ENCODE measurements at places on chromosomes 3 and 15.
A peak's percentile ranks its signal among the peaks of the same experiment; 100 is the strongest.

GRCh38 chr15:25829073-25829472, 34.1 kb downstream of the ATP10A start:
- peak; percentile 27 for DNase-seq

- DNase-seq: no peak
Measured at GRCh38 chr3:113717818-113718217, 21.4 kb upstream of the USF3 start.

- peak; percentile 59 for DNase-seq
Measured at GRCh38 chr3:186515125-186515524, 29.1 kb downstream of the CRYGS start.

- DNase-seq: no peak
Measured at GRCh38 chr3:52887166-52887565, 10.2 kb downstream of the STIMATE start.

- DNase-seq: no peak
Measured at GRCh38 chr15:100476805-100477204, 51.9 kb downstream of the CERS3 start.

GRCh38 chr15:46677491-46677890, 1039.8 kb upstream of the SEMA6D start:
- DNase-seq: no peak

GRCh38 chr15:66964111-66964738, 101.2 kb upstream of the SMAD3 start:
- DNase-seq: no peak

- DNase-seq: no peak
Measured at GRCh38 chr3:62672270-62672987, 202.8 kb downstream of the CADPS start.

GRCh38 chr15:55669270-55669669, 73.7 kb downstream of the PRTG start:
- DNase-seq: no peak

DNA sequence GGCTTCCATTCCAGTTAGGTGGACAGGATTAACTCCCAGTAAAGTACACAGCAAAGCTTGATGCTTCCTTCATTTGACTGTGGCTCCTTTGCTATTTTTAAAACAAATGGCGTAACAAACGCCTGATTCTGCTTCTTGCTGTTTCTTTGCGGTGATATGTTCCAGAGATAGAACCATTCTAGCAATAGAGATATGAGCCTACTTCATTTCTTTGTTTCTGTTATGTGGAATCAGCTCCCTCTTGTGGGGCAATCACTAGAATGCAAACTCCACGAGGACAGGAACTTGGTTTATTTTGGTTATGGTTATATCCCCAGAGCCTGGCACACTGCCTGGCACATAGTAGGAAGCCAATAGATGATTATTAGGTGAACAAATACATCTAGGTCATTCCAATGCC, 122.6 kb upstream of the SLC6A11 start:
- no peak for DNase-seq

DNA sequence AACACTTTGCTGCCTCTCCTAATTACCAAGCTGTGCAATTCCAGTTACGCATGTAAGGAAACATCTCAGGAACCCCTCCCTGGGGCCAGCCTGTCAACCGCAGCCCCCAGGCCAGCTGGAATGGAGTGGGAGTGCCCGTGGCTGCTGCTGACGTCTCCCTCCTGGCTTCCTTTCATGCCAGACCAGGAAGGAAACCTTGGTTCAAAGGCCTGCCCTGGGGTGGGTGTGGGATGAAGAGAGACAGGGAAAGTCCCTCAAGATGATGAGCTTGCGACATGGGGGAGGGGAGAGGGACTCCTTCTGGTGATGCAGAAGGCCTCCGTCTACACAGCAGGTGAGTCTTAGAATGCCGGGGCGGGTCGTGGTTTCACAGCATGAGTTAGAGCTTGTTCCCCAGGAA, 11.4 kb upstream of the CYP11A1 start:
- peak; percentile 88 for DNase-seq

- no peak for DNase-seq
Measured at GRCh38 chr3:127780536-127781400, 41.5 kb downstream of the MGLL start.

DNA sequence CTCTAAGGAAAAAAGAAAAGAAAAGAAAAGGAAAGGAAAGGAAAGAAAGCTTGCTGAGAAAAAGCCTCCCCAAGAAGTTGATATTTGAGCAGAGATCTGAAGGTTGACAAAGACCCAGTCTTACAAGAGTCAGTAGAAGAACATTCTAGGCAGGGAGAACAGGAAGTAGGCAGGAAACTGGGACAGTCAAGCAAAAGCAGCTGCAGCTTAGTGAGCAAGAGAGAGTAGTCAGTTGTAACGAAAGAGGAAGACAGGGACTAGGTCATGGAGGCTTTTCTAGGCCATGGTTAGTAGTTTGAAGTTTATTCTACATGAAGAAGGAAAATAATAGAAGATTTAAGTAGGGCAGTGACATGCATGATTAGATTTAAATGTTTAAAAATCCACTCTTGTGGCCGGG, 31.8 kb upstream of the KLHL6 start:
- DNase-seq: no peak

DNA sequence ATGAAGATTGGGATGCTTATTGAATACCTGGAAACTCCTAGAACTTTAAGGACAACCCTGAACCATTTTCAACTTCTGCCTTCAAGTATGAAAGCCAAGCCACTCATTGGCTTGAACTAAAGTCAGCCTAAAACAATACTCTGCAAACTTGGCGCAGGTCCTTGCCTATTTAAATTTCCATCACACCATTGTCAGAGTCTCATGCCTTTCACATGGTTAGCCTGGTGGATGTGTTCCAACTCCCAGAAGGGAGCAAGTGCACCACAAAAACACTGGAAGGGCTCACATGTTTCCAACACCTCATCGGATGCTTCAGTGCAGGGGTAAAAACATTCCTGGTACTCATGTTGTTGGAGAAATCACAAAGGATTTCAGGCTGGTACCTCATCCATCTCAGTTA, 511.6 kb upstream of the MDFIC2 start:
- no peak for DNase-seq

- DNase-seq: no peak
Measured at GRCh38 chr3:174945951-174946350, 86.8 kb downstream of the NAALADL2 start.

GRCh38 chr3:129950318-129951046, 24.0 kb upstream of the TRH start:
- DNase-seq: no peak

DNA sequence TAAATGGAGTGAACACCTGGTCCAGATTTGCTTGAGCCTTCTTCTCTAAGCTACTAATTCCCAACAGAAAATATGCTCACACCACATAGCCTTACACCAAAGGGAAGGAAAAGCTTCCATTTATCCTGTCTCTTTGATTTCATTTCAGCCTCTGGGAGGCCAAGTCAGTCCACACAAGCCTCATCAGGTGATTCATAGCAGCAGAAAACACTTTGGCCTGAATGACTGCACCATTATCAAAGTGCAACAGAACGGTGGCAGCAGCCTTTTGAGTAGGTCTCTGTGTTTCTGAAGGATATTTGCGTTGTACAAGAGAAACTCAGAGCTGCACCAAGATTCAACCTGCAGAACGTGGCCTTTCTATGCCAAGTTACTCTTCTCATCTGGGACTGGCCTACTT, 46.6 kb upstream of the SNRK start:
- DNase-seq: no peak

DNA sequence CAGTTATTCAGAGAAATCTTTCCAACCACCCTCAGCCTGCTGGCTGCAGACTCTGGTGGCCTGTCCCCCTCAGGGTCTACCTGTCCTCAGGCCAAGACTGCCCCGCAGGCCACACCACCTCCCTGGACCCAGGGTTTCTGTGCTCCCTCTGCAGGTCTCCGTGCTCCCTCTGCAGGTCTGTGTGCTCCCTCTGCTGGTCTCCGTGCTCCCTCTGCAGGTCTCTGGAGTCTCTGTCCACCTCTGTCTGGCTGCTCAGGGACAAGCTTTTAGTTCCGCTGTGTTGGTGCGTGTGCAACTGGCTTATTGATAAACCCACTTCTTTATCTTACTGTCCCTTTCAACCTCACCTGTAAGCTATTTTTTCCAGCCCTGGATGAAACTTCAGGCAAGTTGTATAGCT, 30.1 kb downstream of the BDH1 start:
- no peak for DNase-seq

DNA sequence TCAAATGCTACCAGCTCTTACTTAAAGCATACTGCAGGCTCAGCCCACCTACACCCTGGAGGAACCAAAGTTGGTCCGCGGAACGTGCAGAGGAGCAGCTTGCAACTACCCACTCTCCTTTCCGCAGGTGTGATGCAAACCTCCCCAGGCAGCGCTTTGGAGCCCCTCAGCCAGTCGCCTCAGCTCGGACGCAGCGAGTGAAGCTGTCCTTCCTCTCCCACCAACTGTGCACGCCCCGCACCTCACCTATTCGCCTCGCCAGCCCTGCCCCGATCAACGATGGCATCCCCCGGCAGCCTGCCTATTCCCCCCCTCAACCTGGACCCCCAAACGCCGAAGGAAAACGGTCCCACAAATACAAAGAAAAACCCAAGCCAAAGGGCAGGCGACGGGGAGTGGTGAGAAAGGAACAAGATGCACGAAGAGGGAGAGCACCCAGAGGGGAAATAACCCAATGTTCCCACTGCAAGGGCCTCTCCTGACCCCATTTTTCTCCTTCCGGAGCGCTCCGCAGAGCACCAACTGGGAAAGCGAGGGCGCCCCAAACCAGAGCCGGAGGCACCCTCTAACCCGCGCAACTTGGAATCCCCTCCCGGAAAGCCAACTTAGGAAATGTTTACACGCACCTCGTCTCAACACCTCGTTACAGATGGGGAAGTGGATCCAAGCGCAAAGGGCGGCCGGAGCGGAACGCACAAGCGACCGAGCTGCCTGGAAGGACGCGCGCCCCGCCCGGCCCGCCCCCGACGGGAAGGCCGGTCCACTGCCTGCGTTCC, 665 bp downstream of the GLB1 start:
- peak; percentile 68 for DNase-seq

- DNase-seq: peak; percentile 26
Measured at GRCh38 chr3:134367869-134368750, 6.1 kb downstream of the AMOTL2 start.

DNA sequence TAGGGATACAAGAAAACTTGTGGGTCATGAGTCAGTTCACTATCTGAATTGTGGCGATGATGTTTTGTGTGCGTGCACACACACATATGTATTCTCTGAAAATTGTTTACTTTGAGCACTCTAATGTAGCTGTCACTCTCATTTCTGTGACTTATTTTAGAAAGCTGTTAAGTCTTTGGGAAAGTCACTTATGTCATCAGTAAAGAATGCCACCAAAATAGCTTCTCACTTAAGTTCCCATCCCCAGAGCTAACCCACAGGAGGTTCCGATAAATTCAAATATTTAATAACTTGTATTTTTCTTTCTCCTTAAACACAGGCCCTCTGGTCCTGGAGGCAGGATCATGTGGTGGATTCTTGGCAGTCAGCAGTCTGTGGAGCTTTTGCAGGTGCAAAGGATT, 138.3 kb downstream of the LRIG1 start:
- no peak for DNase-seq

GRCh38 chr15:62404194-62404985, 239.3 kb upstream of the C2CD4B start:
- no peak for DNase-seq

DNA sequence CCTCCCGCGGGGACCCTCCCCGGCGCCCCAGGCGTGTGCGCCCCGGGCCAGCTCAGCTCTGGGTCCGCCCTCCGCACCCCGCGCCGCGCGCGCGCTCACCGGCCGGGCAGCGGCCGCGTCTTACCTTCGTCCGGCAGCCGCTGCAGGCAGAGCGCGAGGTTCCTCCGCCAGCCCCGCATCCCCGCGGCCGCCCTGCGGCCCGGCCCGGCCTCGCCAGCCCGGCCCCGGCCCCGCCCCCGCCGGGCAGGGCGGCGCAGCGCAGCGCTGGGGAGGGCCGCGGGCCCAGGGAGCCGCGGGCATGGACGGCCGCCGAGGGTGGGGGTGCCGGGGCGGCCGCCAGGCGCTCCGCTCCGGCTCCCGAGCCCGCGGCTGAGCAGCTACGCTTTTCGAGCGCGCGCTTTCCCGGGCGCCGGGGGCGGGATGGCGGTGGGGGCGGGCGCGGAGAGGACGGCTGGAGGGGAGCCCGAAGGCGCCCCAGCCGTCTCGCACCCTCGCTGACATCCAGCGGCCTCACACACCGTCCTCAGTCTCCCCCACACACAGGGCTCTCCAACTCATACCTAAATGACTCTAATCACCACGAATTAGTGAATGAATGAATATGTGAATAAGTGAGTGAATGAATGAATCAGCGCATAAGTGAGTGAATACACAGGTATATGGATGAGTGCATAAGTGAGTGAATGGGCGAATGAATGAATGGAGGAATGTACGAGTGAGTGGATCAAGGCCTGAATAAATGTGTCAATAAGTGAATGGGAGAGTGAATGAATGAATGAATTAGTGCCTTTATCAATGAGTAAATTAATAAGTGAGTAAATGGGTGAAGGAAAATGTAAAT, 48.5 kb upstream of the CCDC174 start:
- no peak for DNase-seq

DNA sequence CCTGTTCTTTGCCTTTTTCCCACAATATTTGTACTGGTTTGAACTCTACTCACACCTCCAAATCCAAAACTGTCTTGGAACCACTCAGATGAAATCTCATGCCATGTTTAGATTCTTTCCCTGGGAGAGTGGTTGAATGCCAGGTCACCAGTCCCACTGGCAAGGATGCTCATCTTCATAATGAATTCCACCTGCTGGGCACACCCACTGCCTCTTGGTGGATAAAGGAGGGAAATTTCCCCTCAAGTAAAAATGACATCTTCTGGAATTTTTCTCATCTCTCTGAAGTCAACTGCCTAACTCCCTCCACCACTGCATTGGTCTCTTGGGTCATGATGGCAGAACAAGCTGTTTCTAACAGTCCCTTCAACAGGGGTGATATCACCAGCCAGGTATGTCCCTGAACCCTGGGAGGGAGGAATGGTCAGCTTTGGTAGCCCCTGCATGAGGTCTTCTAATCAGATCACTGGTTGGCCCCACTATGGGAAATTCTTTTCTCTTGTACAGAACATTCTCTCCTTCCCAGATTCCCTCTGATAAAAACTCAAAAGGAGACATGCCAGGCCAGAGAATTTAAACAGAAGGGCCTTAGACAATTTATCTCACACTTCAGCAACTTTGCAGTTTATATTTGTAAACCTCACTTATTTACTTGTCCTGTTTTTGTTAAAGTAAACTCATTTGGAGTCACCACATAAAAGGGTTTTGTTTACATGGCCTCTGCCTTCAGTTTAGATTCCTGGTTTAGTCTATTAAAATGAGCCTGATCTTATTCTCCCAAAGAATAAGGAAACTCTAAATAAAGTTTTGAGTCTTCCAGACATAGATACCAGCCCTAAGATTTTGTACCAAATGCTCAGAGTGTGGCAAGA, 143.4 kb downstream of the WNT5A start:
- DNase-seq: no peak

DNA sequence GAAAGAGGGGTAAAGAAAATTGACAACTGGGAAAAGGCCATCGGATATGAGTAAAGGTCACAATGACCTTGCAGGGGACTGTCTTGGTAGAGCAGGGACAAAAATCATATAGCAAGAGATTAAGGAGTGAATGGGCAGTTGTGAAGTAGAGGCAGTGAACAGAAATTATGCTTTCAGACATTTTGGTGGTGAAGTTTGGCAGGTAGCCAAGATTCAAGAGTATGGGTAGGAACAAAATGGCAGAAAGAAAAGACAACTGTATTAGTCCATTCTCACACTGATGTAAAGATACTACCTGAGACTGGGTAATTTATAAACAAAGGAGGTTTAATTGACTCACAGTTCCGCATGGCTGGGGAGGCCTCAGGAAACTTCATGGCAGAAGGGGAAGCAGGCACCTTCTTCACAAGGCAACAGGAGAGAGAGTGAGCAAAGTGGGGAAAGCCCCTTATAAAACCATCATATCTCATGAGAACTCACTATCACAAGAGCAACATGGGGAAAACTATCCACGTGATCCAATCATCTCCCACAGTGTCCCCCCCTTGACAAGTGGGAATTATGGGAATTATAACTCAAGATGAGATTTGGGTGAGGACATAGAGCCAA, 84.0 kb downstream of the CGNL1 start:
- no peak for DNase-seq
